ENCODE measurements at places on chromosomes 3 and 15.

DNA sequence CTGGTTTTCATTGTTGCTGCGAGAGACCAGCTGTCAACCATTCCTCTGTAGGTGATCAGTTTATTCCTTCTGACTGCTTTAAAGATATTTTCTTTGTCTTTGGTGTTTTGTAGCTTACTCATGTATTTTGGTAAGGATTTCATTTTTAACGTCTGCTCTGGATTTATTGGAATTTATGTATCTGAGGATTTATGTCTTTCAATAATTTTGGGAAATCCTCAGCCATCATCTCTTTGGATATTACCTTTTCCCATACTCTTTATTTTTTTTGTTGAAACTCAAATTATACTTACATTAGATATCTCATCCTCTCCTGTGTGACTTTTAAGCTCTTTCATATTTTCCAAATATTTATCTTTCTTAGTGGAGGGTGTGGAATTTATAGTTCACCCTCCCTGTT lies 62.7 kb upstream of the COL8A1 start:
- no peak for DNase-seq

DNA sequence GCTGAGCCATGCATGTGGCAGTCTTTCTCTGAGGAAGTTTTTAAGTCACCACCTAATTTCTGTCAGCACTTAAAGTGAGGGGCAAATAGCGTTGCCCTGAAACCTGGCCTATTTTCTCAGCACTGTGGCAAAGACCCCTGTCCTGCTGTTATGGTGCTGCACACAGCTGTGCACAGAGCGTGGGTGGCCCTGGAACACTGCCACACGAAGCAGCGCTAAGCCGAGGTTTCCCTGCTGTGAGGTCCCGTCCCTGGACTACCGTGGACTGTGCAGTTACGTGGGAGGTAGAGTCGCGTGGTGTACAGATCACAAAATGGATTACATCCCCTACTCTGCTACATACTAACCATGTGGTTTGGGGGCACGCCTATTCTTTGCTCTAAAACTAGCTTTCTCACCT lies 101.6 kb upstream of the NR2E3 start:
- no peak for DNase-seq

DNA sequence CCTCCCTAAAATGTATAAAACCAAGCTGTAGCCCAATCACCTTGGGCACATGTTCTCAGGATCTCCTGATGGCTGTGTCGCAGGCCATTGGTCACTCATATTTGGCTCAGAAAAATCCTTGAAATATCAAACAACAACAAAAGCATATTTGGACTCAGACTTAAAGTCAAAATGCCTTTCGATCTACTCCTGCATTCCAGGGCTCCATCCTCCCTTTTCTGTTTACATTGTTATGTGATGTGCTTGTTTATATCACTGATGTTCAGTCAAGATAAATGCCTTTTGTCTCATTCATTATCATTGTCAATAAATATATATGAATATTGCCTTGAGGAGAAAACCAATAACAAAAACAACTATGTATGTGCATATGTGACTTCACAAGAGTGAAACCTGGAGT lies 31.7 kb downstream of the HGD start:
- no peak for DNase-seq

- DNase-seq: no peak
Measured at GRCh38 chr3:78791753-78792152, 976.0 kb downstream of the ROBO1 start.

- no peak for DNase-seq
Measured at GRCh38 chr15:47541562-47541961, 175.7 kb upstream of the SEMA6D start.

- no peak for DNase-seq
Measured at GRCh38 chr3:169390741-169391305, 272.7 kb downstream of the MECOM start.

GRCh38 chr3:29475305-29475840 lies 194.5 kb downstream of the RBMS3 start:
- DNase-seq: no peak

- DNase-seq: no peak
Measured at GRCh38 chr3:14573706-14574105, 33.6 kb upstream of the GRIP2 start.

GRCh38 chr15:64305261-64305660 lies 50.7 kb downstream of the CSNK1G1 start:
- no peak for DNase-seq

- DNase-seq: no peak
Measured at GRCh38 chr15:36887214-36887961, 213.0 kb downstream of the MEIS2 start.

DNA sequence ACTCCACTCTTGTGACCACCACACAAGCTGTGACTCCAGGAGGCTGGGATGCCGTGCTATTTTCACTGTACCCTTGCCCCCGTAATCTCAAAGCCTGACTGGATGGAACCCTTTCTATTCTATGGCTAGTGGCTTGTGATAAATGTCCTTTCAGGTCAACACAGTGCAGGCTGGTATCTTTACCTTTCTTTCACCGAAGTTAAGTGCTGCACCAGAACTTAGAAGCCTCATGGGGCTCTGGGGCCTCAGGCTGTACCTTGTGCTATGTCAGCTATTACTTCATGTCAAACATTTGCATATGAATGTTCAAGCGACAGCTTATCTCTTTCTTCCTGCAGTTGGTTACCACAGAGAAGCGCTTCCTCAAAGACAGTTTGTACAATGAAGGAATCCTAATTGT lies 66.8 kb downstream of the RPL39L start:
- DNase-seq: no peak

DNA sequence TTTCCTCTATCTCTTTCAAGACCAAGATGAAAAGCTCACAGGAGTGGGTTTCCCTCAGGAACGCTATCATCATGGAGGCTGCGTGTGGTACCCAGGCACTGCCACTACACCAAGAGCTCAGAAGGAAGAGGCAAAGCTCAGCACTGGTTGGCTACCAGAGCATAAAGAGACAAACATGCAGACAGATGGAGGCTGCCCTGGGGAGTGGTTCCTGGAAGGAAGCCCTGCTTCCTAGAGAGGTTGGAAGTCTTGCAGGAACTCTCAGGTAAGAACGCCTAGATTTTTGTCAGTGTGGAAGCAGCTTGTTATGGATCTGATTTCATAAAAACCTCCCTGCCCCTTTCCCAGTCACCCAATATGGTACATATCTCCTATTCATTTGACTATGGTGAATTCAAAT lies 49.9 kb upstream of the ADCY5 start:
- no peak for DNase-seq

- no peak for DNase-seq
Measured at GRCh38 chr3:25658836-25659235, 5.9 kb downstream of the TOP2B start.

- no peak for DNase-seq
Measured at GRCh38 chr3:55622116-55622515, 135.0 kb upstream of the WNT5A start.

DNA sequence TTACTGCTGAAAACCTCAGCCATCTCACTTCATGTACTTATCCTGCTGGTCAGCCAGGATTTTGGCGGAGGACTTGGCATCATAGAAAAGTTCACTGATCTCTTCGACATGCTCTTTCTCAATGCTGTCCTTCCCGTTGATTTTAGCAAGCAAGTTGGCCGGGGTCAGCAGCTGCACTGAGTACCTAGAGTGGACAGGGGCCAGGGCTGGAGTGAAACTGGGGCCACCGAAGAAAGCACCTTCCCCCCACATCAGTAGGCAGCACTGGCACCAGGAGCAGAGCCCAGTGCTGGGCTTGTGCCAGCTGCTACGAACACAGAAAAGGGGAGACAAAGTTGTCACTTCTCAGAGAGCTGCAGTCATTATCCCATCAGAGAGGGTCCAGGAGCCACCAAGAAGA lies 29.0 kb downstream of the SEC61A1 start:
- no peak for DNase-seq

GRCh38 chr3:63977893-63978292 lies 45.4 kb downstream of the PSMD6 start:
- no peak for DNase-seq

- DNase-seq: no peak
Measured at GRCh38 chr3:97928986-97929385, 43.2 kb downstream of the RIOX2 start.

- DNase-seq: no peak
Measured at GRCh38 chr3:100852840-100853239, 140.4 kb downstream of the ABI3BP start.

DNA sequence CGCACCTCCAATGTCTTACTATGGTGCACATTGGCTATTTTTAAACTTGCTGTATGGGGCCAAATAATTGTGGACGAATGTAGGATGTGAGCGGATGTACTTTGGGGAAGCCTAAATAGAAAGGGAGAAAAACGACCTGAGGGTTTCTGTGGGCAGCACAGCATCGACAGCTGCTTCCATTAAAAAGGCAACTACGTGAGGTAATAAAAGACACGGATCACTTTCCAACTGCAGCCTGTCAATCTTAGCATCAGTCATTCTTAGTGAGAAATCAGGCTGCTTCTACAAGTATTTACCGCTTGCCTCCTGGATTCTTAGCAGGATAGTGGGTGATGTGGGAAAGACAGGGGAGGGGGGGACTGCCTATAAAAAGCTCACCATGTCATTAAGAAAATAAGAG lies 186.7 kb upstream of the SLC2A2 start:
- no peak for DNase-seq

- DNase-seq: no peak
Measured at GRCh38 chr3:183342824-183343223, 85.6 kb downstream of the MCF2L2 start.

- DNase-seq: no peak
Measured at GRCh38 chr15:39298271-39298962, 282.5 kb upstream of the THBS1 start.

- no peak for DNase-seq
Measured at GRCh38 chr3:58101499-58102389, 93.5 kb downstream of the FLNB start.

DNA sequence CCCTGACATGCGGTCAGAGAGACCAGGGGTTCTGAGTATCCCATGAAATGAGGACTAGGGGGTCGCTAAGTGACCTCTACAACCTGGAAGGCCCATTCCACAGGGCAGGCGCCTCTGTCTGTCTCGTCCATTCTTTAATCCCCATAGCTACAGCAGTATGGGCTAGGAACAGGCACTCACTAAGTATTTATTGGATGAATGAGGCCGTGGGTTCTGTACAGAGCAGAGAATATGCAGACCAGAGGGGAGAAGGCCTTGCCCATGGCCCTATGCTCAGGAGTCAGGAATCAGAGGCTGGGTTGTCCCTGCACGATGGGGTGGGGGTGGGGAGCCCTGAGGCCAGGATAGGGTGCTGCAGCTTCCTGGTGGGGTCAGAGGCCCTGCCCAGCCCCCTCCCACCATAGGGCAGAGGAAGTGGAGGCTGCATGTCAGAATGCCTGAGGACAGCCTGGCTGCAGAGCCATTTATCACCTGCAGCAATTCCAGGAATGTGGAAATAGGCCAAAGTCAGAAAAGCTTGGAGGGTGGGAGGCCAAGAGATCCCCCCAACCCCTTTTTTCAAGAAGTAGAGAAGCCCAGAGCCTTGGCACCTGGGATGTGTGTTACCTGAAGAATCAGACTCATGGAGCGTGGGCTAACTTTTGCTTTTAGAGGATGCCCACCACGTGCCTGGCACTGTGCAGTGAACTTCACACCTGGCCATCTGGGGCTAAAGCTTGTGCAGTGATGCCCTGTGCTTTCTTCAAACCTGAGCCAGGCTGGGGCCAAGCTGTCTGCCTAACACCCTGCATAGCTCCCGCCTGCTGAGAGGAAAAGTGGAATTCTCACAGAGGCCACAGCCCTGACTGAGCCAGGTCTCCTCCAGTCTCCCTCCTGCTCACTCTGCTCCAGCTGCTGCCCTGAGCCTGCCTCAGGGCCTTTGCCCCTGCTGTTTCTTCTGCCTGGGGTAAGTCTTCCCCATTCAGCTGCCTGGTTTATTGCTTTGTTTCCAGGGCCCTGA lies 109.4 kb downstream of the WNT7A start:
- DNase-seq: no peak

GRCh38 chr3:122458992-122459391 lies 43.1 kb upstream of the WDR5B start:
- DNase-seq: no peak

All from NCI-H748 treated with DMSO at 0.1 percent for 48 hours (cell line).